ENCODE measurements at places on chromosomes 3 and 15.

- DNase-seq, result no peak
Observed at GRCh38 chr3:65587650-65588439, 450.9 kb downstream of the MAGI1 start.

DNA sequence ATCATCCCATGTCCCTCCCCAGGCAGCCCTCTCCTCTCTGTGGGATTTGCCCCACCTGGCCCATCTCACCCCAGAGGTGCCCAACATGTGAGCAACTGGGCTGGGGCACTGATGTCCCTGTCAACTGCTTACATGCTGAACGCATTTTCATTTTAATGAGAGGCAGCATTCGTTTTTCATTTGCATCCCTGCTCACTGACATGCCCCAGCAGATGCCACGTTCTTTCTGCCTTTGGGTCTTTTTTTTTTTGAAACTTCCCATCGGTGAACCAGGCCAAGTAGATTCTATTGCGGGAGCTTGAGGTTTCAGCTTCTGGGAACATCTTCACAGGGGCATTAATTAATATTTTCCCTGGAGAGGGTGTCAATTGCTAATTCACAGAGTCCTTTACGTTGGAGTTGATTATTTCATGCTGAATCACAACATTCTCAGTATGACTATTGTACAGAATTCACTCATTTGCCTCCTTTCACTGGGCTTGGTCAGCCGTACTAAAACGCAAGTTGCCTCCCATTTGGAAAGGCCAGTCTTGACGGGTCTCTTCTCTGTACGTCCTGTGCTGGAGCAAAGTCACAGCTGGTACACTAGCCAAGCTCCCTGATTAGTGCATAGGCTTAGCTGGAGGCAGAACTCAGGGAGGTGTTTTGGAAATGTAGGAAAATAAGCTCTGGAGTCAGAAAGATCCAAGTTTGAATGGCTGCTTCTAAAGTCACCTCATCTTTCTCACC is 69.8 kb downstream of the CHRNA7 start:
- no peak for DNase-seq

DNA sequence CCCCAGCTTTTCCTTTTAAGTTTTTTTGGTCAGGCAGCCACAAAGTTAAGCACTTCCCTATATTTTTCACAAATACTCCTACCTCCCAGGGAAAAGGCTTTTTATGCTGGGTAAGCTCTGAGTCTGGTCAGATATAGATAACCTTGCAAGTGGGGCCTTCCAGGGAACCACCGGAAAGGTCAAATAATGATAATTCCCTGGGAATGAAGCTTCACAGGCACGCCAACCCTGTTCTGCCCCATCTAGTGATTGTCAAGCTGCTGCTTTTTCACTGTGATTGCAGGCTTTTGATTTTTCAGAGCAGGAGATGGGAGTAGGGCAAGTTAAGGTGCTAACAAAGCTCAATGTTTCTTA is 121.0 kb downstream of the ZNF609 start:
- DNase-seq, result no peak

GRCh38 chr15:90840157-90840855 is 28.1 kb upstream of the FURIN start:
- DNase-seq, result no peak

DNA sequence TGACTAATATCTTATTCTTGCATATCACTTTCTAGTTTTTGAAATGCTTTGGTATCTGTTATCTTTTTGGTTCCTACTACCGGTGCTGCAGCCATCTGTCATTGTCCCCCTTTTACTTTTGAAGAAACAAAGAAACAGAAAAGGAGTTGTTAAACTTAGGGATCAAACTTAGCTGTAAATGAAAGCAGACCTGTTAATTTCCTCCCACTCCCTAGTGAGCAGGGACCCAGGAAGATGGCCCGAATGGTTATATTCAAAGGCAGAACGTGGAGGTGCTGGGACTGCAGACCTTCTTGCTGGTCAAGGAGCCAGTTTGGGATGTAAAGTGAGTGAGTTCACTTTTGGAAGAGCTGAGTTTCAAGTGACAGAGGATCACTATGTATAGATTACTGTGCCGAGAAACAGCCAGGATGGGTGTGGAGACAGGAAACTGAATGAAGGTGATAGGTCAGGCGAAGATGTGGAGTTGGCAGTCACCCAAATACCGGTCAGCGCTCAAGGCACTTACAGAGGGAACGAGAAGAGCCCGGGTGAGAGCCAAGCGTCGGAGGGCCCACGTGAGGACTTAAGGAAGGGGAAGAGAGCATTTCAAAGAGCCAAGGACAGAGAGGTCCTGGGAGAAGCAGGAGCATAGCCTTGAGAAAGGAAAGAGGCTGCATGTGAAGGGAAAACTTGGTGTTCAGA is 20.1 kb downstream of the KBTBD8 start:
- no peak for DNase-seq

DNA sequence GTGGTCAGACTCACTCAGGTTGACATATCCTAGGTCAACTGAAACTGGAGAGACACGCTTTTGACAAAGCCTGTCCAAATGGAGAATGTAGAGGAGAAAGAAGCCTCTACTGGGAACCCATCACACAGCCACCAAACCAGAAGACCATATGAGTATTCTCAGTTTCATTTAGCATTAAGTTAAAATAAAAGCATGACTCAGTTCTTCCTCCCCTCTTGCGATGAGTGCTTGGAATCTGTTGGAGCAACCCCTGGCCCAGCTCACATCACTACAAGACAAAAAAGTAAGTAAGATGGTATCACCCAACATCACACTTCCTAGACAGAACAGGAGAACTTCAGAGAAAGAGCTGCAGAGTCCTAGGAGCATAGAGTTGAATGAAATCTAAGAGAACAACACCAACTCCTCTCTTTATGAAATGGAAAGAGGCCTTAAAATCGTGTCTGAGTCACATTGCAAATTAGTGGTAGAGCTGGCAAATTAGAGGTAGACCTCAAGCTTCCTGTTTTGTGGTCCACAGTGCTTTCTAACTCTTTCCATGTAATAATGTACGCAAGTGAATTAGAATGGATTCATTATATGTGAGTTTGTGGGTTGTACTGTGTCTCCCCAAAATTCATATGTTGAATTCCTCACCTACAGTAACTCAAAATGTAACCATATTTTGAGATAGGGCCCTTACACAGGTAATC is 51.2 kb downstream of the FGF12 start:
- no peak for DNase-seq

DNA sequence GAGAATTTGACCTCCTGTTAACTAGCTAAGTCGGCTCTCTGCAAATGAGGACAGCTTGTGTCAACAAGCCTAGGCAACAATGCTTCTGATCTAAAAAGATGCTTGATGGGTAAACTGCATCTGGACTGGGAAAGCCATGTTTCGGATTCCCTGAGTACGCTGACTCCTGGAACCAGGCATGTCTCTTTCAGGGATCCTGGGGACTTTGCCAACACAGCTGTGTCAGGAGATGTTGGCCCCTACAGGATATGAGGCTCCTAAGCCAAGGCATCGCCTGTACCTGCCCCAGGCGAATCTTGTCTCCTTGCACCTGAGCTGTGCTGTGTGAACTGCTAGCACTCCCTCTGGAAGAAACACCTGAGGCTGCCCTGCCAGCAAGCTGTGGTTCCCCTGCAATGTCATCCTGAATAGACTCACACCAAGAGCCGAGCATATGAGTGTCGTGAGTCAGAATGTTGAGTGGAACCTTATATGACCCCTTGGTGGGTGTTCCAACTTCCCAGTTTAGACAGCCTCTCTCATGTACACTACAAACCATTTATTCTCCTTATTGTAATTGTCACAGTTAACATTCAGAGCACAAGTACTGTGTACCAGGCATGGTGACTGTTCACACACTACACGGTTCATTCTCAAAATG is 17.0 kb downstream of the EOGT start:
- no peak for DNase-seq

- no peak for DNase-seq
Observed at GRCh38 chr3:32816439-32817256, 1.1 kb upstream of the TRIM71 start.

DNA sequence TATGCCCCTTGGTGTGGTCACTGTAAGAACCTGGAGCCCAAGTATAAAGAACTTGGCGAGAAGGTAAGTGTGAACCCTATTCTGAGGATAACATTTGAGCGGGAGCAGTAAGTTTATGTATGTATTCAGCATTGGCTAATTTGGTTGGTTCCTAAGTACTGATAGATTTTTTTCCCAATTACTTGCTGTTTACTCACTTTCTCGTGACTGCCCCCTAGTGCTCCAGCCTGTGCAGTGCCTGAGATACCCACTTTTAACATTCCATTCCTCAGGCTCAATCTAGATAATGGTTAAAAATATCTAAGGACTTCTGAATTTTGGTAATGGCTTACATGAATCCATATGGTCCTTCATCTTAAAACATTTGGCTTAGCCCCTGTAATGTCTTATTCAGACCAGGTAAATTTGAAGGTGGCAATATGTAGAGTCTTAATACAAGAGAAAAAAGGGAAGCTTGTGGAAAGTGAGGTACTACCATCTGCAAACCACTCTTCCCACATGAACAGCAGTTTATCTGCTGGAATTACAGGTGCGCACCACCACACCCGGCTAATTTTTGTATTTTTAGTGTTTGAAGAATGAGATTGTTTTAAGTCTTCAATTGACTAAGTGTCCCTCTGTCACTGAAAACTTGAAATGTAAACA is 7.1 kb downstream of the ELL3 start:
- no peak for DNase-seq

DNA sequence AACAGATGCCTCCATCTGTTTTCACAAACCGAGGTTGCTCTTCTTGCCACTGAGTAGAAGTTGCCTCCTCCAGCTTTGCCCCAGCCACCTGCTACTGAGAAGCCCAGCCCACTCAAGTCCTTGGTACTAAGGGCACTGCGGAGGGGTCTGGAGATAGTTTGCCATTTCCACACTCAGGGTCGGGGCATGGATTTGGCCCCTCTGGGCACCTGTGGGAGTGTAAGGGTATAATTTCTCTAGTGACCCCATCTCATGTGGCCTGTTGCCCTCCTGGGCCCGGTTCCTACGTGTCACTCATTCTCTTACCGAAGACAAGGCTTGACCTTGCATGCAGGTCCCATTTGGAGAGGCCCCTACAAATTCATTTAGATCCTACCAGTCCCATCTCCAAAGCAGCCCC is 79.0 kb downstream of the THSD4 start:
- no peak for DNase-seq

GRCh38 chr15:47184003-47184907 is 533.0 kb upstream of the SEMA6D start:
- DNase-seq, result no peak

GRCh38 chr15:47507221-47507985 is 209.9 kb upstream of the SEMA6D start:
- DNase-seq, result no peak

GRCh38 chr3:197352382-197352781 is 54.0 kb upstream of the DLG1 start:
- no peak for DNase-seq

DNA sequence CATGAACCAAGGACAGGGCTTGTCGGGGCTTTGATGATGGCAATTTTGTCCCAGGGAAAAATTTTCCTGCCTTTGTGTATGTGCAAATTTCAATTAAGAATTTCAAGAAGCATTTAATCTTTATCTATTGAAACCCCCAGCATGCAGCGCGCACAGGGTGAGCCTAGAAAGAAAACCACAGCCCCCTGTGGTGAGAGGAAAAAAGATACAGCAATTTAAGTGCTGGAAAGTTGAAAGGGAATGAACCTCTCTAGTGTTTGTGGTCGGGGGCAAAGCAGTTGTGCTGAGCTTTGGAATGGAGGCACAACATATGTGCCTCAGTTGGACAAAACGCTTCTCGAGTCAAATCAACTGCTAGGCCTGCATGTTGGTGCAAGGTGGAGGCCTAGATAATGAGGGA is 111.8 kb upstream of the C15orf61 start:
- DNase-seq, result no peak

DNA sequence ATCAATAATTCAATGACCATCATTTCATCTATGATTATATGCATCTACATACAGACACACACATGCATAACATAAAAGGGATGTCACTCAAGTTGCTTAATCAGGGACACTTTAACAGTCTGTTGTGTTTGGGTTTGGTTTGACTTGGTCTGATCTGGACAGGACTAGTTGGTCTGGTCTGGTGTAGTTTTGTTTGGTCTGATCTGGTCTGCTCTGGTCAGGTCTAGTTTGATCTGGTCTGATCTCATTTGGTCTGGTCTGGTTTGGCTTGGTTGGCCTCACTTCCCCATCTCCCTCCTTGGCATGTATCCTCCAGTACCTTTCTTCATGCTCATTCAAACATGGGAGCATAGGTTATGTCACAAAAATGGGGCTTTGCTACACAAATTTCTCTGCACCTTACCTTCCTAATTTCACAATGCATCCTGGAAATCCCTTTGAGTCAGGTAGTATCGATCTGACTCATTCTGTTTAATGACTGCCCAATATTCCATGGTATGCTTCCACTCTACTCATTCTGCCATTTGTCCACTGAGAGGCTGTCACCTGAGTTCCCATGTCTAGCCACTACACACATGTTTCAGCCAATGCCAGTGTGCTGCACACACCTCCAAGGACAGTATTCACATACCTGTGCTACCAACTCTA is 73.0 kb upstream of the TPM1 start:
- DNase-seq, result no peak

DNA sequence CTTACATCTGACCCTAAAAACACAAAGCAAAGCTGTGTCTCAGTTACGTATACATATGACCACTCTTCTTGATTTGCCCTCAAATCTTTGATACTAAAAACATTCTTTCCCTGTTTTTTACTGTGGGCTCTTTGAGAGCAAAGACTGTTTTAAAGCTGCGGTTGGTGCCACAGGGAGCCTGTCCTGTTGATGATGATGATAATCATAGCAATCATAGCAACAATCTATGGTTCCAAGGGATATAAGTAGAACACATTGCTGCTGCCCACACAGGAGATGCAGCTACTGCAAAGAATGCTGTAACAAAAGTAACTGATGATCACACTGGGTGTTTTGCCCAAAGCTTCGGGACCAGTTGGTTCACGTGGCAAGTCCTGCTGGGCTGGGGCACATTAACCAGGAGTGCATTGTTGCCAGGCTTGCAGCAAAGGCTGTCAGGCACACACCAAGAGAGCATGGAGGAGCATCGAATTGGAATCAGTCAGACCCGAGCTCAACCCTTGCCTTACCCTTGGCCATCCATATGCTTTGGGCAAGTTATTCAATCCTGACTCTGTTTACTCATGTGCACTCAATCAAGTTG is 131.4 kb upstream of the EIF1B start:
- no peak for DNase-seq

DNA sequence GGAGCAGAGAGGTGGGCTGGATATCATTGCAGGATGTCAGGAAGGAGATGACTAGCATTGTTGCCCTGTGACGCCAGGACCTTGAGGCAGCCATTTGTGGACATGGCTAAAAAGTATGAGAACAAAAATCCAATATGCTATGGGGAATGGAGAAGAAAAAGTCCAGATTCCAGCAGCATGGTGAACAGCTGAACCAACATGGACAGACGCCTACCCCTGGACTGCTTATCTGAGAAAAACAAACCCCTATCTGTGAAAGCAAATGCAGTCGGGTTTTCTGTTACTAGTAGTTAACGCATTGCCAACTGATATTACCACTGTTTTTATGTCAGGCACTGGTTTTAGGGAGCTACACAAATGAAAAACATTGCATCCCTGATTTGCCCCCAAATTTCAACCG is 251.2 kb upstream of the RORA start:
- DNase-seq, result no peak

GRCh38 chr3:37301980-37302708 is 127.8 kb upstream of the LRRFIP2 start:
- DNase-seq, result no peak

- DNase-seq, result no peak
Observed at GRCh38 chr15:29018120-29018805, 132.5 kb downstream of the APBA2 start.

- DNase-seq, result no peak
Observed at GRCh38 chr3:16252243-16252978, 12.3 kb downstream of the DPH3 start.

GRCh38 chr3:128763967-128764366 is 38.0 kb downstream of the RAB7A start:
- no peak for DNase-seq

Measured in astrocyte of the cerebellum (primary cell).